ENCODE measurements at places on chromosomes 16 and 17. TPM values are rescaled to one million over a fixed set of nuclear protein-coding genes. Genes with fewer than 3 reads are reported as not detected.

OTOP2 gene
- not detected for total RNA-seq

NGFR gene
- not detected for total RNA-seq

TTYH2 gene
- total RNA-seq: 11.9 TPM

GRCh38 chr16:27164352-27164751, 39.0 kb upstream of the KDM8 start:
- H3K4me1 ChIP-seq: peaks cover 15% of the 10 kb centered on the region
- no peaks in the 10 kb centered on the region for H3K27me3 ChIP-seq
- no peak overlapping the region for H3K27ac ChIP-seq
- no peak for DNase-seq

DNA sequence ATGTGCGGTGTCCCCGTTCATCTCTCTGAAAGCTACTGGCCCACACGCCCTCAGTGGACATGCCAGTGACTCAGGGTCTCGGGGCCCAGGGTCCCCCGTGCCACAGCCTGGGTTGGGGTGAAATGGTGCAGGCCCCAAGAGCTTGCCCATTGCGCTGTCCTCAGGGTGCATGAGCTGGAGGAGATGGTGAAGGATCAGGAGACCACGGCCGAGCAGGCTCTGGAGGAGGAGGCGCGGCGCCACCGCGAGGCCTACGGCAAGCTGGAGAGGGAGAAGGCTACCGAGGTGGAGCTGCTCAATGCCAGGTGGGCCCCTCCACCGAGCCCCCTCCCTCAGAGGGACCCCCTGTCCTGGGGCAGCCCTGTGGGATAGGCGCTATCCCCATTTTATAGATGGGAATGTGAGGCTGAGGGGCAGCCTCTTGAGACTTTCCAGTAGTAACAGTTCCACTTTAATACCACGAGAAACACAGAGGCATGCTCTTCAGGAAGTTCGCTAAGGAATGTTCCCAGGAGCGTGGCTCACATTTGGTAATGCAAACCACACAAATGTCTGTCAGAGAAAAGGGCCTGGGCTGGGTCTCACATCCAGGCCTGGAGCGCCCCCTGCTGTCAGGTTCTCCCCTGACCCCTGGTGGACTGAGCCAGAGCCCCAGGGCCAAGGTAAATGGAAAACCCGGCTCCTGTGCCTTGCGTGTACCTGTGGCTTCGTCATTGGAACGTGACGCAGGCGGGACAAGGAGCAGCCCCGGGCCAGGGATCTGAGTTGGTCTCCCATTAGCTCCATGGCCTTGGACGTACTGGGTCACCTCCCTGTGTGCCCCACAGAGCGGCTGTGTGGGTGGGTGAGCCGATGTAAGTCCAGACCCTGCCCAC, 133.7 kb downstream of the RAB11FIP4 start:
- peak; percentile 88 for DNase-seq
- no peak overlapping the region for H3K27ac ChIP-seq
- no peak overlapping the region for H3K4me3 ChIP-seq
- H3K27me3 ChIP-seq: no peaks in the 10 kb centered on the region
- H3K4me1 ChIP-seq: no peaks in the 10 kb centered on the region

GRCh38 chr17:68047153-68047846, 11.8 kb downstream of the KPNA2 start:
- H3K4me3 ChIP-seq: no peak overlapping the region
- peaks cover 52% of the 10 kb centered on the region for H3K36me3 ChIP-seq
- no peaks in the 10 kb centered on the region for H3K27me3 ChIP-seq
- no peak overlapping the region for H3K27ac ChIP-seq

- no peak overlapping the region for H3K4me3 ChIP-seq
- no peak for DNase-seq
- peaks cover 5% of the 10 kb centered on the region for H3K27me3 ChIP-seq
These were observed 440.9 kb upstream of the MAF start for GRCh38 chr16:80041410-80041809.

DNA sequence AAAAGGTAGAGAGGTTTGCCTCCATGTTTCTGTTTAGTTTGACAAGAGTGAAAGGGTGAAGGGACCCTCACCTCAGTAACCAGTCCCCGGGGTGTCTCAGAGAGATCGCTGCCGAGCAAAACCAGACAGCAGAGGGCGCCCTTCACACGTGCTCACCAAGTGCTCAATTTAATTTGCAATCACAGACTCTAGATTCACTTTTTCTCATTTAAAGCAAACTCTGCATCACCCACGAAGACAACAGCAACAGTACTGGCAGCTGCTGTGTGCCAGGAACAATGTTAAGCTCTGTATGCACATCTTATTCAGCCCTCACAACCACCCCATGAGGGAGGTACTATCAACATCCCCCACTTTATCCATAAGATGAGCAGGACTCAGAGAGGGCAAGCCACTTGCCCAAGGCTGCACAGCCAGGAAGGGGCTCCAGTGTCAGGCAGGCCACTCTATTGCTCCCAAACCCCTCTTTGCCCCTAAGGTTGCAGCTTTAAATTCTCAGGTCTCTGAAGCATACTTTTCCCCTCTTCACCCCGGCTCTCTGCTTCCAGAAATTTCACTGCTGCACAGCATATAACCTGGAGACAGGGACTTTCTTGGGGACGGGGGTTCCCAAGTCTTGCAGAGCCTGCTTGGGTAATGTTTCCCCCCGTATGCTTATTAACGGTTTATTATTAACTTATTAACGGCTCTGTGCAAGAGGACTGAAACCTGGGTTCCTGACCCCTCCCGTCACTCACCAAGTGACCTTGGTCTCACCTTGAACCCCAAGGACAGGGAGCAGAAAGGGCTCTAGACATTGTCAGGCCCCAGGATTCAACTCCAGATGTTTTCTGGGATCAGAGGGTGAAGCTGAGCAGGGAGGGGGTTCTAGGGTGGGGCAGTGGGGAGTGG, 70.9 kb downstream of the CNGB1 start:
- no peaks in the 10 kb centered on the region for H3K36me3 ChIP-seq
- H3K4me1 ChIP-seq: peaks cover 3% of the 10 kb centered on the region
- peak; percentile 81 for DNase-seq
- no peak overlapping the region for H3K4me3 ChIP-seq

- no peaks in the 10 kb centered on the region for H3K27me3 ChIP-seq
- H3K36me3 ChIP-seq: peaks cover 41% of the 10 kb centered on the region
- H3K4me1 ChIP-seq: peaks cover 16% of the 10 kb centered on the region
- peak; percentile 27 for DNase-seq
- H3K4me3 ChIP-seq: no peak overlapping the region
These were observed 772 bp downstream of the CHD3 start for GRCh38 chr17:7889166-7889955.

DNA sequence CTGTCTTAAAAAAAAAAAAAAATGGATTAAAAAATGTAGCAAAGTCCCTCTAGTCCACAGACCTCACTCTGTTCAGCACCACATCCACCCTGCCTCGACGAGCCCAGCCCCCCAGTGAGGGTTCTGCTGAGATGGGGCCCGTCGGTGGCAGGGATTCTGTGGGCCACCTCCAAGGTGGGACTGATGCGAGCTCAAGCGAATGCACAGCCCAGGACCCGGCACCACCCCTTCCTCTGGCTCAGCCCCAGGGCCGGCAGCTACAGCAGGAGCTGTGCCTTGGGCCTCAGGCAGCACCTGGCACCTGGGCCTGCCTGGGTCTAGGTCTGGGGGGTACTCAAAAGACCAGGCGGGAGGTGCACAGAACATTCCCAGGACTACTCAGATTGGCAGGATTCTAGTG, 59.5 kb downstream of the ZNF778 start:
- DNase-seq: no peak
- no peaks in the 10 kb centered on the region for H3K4me1 ChIP-seq
- no peak overlapping the region for H3K4me3 ChIP-seq
- H3K27ac ChIP-seq: no peak overlapping the region
- peaks cover 35% of the 10 kb centered on the region for H3K36me3 ChIP-seq
- H3K27me3 ChIP-seq: no peaks in the 10 kb centered on the region

DNA sequence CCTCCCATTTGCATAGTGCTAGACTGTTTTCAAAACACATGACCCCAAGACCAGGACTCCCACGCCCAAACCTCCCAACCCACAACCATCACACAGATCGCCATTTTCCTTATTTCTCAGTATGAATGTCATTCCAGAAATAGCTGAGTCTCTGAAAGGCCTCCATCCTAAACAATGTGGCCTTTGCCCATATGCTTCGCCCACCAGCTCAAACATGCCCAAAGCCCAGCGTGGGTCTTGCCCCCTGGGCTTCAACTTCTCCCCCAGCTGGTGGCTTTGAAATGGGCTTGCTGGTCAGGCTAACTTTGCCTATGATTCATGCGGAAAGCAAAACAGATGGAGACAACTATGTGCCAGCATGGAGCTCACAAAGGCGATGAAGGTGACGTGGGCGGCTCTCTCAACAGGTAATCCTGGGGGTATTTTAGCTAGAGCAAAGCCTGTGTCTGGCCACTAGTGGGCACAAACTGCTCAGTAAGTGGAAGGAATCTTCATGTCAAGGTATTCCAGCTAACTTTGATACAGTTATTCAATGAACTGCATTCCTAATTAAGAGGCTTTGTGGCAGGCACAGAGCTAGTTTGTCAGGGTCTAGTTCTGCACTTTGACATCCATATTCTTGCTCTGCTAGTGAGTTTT, 17.1 kb downstream of the PMP22 start:
- no peak overlapping the region for H3K4me3 ChIP-seq
- H3K27ac ChIP-seq: no peak overlapping the region
- no peak for DNase-seq
- H3K27me3 ChIP-seq: peaks cover 1% of the 10 kb centered on the region
- no peaks in the 10 kb centered on the region for H3K36me3 ChIP-seq

- H3K27ac ChIP-seq: no peak overlapping the region
- H3K27me3 ChIP-seq: no peaks in the 10 kb centered on the region
- DNase-seq: no peak
- peaks cover 75% of the 10 kb centered on the region for H3K36me3 ChIP-seq
- H3K4me3 ChIP-seq: no peak overlapping the region
These were observed 79.1 kb downstream of the CLEC16A start for GRCh38 chr16:11023262-11024039.

- no peaks in the 10 kb centered on the region for H3K27me3 ChIP-seq
- H3K27ac ChIP-seq: no peak overlapping the region
- H3K36me3 ChIP-seq: no peaks in the 10 kb centered on the region
These were observed 53.7 kb downstream of the IQCK start for GRCh38 chr16:19771796-19772195.

DNA sequence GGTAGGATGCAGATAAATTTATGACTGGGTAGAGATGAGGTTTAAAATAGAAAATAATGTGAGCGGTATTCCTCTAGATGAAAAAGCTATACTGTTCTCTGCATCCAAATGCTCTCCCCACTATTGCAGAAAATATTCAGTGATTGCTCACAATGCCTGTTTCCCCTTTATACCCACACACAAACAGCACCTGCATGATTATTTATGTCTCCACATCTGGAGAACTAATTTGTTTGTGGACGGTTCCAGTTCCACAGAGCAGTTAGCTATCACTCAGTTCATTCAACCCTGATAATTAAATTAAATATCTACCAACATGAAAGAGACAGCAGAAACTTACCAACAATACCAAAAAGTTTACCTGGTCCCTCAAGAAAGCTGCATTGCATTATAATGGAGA, 800.0 kb downstream of the CDH11 start:
- no peaks in the 10 kb centered on the region for H3K27me3 ChIP-seq
- DNase-seq: no peak
- H3K4me1 ChIP-seq: no peaks in the 10 kb centered on the region
- H3K4me3 ChIP-seq: no peak overlapping the region

Measured in activated CD4-positive, alpha-beta T cell treated with anti-CD3 and anti-CD28 coated beads, Interleukin-2, amount 10 ng/mL, durations not matched to agents 7 days and 5 days (primary cell).